ENCODE measurements at places on chromosomes 7 and 10.

DNA sequence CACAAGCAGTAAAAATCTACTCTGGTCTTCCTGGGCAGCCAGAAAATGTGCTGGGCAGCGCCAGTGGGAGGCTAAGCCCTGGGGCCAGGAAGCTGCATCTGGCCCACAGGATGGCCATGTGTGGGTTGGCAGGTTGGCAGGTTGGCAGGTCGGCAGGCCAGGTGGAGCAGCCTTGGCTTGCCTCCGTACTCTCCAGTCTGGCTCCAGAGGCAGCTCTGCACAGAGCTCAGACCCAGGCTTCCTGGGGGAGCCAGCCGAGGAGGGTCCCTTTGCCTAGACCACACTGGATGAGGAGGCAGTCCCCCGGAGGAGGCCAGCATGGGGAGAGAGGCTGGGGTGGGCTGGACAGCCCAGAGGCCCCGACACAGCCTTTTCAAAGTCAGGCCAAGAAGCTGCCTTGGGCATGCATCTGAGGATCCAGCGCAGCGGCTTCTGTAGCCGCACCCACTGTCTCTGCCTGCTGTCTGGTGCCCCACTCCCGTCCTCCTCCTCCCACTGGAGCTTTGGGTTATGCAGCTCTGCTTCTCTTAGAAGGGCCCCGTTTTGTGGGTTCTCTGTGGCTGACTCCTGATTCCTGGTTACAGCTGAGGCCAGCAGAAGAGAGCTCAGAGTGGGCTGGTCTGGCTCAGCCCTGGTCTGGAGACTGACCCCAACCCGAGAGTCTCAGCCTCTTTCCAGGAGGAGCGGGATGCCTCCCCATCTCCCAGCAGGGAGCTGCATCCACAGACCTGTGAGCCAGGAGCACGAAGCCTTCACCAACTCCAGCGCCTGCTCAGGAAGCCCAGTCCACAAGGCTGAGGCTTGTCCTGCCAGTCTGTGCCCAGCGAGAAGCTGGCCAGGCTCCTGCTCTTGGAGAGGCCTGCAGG lies 44.6 kb downstream of the CFAP46 start:
- no peak for DNase-seq

GRCh38 chr10:127734753-127735152 lies 2.2 kb upstream of the FOXI2 start:
- DNase-seq = no peak

GRCh38 chr10:93138113-93138870 lies 64.6 kb downstream of the CYP26A1 start:
- no peak for DNase-seq

- DNase-seq = no peak
These were observed 286.0 kb upstream of the TMEM229A start for GRCh38 chr7:124318721-124319450.

DNA sequence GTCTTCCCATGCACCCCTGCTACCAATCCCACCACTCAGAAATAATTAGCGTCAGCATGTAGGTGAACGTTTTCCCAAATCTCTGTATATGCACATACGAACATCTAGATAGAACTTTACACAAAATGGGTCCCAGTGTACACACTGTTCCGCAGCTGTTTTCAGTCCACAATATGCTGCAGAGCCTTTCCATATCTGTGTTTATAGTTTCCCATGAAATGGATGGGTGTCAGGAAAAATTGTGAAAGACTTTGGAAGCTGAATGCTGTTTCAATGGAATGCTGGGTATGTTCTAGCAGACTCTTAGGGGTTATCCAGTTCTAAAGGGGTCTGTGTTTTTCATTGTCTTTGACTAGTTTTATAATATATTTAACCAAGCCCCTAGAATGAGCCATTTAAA lies 13.8 kb downstream of the GRK5 start:
- no peak for DNase-seq
